Left ventricle myocardium superior (tissue), 1 donor: ENCODE measurements at places on chromosomes 16 and 17. TPM values are rescaled to one million over a fixed set of nuclear protein-coding genes. Genes with fewer than 3 reads are reported as not detected.

- DNase-seq = no peak
These were observed 84.9 kb downstream of the ZDHHC7 start for GRCh38 chr16:84926462-84926861.

GRCh38 chr16:79823639-79824038 lies 223.1 kb upstream of the MAF start:
- no peak for DNase-seq

The SLC5A11 gene
- not detected for total RNA-seq

The PYY gene
- total RNA-seq = not detected

DNA sequence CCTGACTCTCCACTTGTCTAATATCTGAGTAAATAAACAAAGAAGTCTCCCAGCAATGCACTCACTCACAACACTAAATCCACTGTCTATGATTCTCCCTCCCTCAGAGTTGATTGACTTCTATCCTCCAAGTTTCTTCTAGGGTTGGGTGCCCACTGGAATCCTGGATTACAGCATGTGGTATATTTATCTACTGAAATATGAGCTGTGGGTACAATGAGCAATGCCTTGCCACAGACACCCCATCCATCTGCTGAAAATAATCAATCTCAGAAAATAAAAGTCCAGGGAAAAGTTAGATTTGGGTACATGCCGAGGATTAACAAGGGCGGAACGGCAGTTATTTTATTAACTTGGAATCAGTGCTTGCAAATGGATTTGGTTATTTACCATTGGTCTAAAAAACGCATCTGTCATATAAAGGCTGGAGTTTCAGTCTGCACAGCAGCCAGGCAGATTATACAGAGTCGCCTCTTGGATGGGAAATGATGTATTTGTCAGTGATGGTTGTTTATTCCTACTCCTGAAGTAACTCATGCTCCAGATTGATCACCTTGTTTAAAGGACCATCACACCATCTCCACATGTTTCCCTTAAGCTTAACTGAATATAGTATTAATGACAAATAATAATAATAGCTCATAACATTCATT lies 193.9 kb upstream of the SOX9 start:
- no peak for DNase-seq

The ASB16 gene
- total RNA-seq = 17.0 TPM
